Fibroblast of skin of abdomen (primary cell): ENCODE measurements at places on chromosomes 3 and 15.

- no peak for DNase-seq
Observed at GRCh38 chr15:74243431-74243830, 7.3 kb downstream of the CCDC33 start.

DNA sequence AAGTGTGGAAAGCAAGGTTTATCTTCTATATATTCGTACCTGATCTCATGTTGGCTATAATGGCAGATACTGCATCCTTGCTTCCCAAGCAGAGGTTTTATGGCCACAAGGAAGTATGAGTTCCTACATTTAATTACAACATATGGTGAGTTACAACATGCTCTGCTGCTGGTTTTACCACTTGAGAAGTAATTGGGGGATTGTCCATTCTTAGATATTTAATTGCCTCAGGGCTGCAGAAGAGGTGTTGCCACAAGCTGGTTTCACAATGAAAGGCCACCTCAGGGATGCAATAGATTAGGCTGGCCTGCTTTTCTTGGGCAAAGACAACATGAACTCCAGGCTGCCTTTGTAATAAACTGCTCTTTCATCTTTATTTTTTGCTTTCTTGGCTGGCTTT is 48.6 kb downstream of the RAP2B start:
- DNase-seq: peak; percentile 7

DNA sequence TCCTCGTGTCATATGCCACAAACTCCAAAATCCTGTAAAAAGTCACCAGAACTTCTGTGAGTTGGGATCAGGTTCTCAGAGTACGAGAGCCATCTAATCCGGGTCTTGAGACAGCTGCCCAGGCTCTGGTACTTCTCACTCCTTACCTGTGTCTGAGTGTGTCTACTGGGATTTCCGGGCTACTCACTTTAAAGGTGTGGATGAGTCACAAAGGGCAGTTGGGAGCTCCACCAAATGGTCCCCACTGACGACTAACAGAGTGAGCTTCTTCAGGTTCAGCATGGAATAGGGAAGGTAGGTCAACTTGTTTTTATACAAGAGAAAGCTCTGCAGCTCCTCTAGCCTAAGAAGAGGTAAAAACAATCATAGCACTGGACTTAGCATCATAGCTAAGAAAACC is 29.5 kb downstream of the RTP3 start:
- no peak for DNase-seq

DNA sequence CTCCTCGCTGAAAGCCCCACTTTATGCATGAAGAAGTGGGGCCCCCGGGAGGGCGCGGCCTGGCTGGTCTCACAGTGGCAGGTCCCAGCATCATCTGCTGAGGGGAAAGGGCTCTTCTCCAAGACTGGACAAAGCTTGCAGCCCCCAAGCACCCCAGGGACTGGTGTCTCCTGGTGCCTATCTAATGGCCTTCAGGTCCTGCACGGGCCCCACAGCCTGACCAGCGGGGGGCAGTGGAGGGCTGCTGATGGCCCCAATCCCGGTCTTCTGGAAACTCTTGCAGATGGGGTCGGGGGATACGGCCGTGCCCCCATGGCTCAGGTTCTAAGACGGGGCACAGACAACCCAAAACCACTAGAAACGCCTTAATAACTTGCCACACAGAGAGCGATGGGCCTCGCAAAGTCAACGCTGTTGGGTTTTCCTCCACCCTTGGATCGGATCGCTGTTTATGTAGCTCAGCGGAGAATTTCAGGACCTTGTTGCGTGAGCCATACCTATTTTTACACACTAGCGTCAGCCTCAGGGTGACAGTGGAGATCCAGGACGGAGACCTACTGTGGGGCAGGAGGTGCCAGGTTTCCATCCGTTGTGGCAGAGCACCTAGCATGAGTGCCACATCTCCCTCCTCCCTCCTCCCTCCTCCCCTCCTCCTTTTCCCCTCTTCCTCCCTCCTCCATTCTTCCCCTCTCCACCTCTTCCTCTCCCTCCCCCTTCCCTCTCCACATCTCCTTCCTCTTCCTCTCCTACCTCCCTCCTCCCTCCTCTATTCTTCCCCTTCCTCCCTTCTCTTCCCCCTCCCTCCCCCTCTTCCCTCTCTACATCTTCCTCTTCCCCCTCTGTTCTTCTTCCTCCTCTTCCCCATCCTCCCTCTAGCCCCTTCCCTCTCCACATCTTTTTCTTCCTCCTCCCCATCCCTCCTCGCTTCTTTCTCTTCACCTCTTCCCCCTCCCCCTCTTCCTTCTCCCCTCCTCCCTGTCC is 79.3 kb upstream of the ALDH1L1 start:
- no peak for DNase-seq

GRCh38 chr15:75023872-75024636 is 664 bp downstream of the PPCDC start:
- no peak for DNase-seq

- DNase-seq: no peak
Observed at GRCh38 chr15:70853318-70853972, 512 bp downstream of the LARP6 start.

- DNase-seq: peak; percentile 90
Observed at GRCh38 chr3:195270817-195271409, at the start of gene XXYLT1. TSS of gene XXYLT1 (minus strand) at chr3:195271159. CDS start at chr3:195271058, 101 bp downstream.

GRCh38 chr3:139427283-139428060 is 38.0 kb upstream of the COPB2 start:
- DNase-seq: peak; percentile 74

- DNase-seq: no peak
Observed at GRCh38 chr3:127501177-127501576, 89.4 kb downstream of the TPRA1 start.

- DNase-seq: peak; percentile 86
Observed at GRCh38 chr3:89372456-89372855, 265.0 kb downstream of the EPHA3 start.
